ENCODE measurements at places on chromosomes 7 and 10. TPM values are rescaled to one million over a fixed set of nuclear protein-coding genes. Genes with fewer than 3 reads are reported as not detected.

The DOCK4 gene
- 3.5 TPM for total RNA-seq

The STOX1 gene
- total RNA-seq: 0.68 TPM

The TSPAN13 gene
- 57.1 TPM for total RNA-seq

The PNLIPRP2 gene
- not detected for total RNA-seq

The ZNF467 gene
- total RNA-seq: 1.4 TPM

The GALNT17 gene
- total RNA-seq: not detected

The MBL2 gene
- total RNA-seq: 0.17 TPM

The FANK1 gene
- total RNA-seq: 6.8 TPM

The KIAA1217 gene
- total RNA-seq: 1.3 TPM

The UBE2H gene
- 84.8 TPM for total RNA-seq

The ZNF786 gene
- total RNA-seq: 11.6 TPM

The PAPSS2 gene
- total RNA-seq: 77.9 TPM

The NDUFB8 gene
- 132 TPM for total RNA-seq

The GJD4 gene
- not detected for total RNA-seq

The PRPS1L1 gene
- not detected for total RNA-seq

The RBP3 gene
- not detected for total RNA-seq

The DPYSL4 gene
- not detected for total RNA-seq

The HMX3 gene
- total RNA-seq: not detected

The CNOT4 gene
- 2.0 TPM for total RNA-seq

The IKZF1 gene
- total RNA-seq: not detected

The ZMIZ2 gene
- total RNA-seq: 4.6 TPM

GRCh38 chr7:135313971-135314370 lies 80.3 kb downstream of the STRA8 start:
- no peak for DNase-seq

DNA sequence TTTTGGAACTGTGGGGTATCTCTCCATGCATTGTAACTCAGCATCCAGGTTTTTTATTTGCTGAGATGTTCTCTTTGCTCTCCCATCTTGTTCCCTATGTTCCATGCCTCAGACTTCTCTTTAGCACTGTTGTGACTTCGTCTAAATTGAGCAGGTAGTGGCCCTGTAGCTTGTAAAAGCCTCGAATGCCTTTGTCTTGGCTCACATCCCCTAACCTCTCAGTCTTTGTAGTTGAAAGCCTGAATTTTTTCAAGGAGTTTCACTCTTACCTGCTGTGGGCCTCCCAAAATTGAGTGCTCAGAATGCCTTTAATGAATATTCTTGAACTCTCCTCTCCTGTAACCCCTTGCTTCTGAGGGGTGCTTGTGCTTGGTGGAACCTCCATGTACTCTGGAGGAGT lies 1137.3 kb downstream of the REEP3 start:
- DNase-seq: no peak

DNA sequence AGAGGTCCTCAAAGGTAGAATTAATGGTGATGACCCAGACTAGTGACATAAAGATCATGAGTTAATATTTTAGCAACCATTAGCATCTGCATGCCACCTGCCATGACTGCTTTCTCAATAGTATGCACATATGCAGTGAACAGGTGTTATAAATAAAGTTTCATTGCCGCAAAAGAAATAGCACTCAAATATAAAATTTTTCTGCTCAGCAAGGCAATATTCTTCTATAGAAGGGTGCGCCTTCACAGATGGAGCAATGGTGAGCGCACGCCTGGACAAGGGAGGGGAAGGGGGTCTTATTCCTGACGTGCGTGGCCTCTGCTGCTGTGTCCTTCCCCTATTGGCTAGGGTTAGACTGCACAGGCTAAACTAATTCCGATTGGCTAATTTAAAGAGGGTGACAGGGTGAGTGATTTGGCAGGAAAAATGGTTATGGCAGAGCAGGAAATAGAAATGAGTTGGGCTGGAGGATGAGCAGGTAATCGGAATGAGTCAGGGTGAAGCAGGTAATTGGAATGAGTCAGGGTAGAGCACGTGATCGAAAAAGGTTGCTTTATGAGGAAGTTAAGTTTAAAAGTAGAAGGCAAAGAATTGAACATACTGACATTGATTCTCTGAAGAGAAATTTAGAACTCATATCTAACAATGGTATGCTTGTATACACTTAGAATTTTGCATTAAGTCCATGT lies 24.7 kb upstream of the TRIM24 start:
- no peak for DNase-seq

- DNase-seq: no peak
Measured at GRCh38 chr7:143352531-143353002, 9.9 kb downstream of the FAM131B start.

- no peak for DNase-seq
Measured at GRCh38 chr7:128374041-128374440, 12.6 kb upstream of the PRRT4 start.

DNA sequence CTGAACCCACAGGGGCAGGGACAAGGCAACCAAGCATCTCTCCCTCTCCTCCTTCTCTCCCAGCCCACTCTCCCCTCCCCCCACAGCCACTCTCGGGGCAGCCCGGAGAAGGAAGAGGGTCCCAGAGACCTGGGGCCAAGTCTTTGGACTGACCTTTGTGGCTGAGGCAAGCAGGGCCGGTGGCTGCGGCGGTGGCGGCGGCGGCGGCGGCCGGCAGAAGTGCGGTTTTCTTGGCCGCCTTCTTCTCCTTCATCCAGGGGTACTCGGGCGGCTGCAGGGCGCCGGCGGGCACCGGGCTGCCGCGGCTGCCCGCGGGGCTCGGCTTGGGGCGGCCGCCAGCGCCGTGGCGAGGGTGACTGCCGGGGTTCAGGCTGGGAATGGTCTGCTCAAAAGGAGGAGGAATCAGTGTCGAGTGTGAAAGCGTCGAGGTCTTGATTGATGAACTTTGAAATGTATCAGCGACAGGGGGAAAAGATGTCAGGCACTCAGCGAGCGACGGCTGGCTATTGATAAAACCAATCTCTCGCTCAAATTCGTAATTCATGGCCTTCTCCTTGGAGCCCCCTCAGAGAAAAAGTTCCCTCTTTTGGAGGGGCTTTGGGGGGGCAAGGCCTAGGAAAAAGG lies 414 bp downstream of the HOXA2 start:
- DNase-seq: no peak

- peak; percentile 53 for DNase-seq
Measured at GRCh38 chr7:135930565-135931461, 46.3 kb downstream of the MTPN start.

GRCh38 chr10:70364772-70365091 lies 17.7 kb downstream of the LRRC20 start:
- no peak for DNase-seq

DNA sequence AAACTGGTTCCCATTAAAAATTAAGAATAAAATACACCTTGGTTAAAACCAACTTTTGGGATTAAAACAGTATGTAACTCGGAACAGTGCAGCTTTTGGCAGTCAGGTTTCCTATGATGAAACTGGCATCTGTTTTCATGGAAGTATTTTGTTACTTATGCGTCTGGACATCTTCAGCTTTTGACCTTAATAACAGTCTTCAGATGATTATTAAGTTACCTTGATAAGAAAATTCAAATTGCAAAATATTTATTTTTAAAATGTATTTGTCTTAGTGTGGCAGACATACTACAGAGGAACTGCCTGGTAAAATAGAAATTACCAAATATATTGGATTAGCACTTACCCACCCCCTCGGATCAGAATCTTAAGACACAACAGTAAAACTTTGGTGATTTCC lies 100.0 kb downstream of the ITGB8 start:
- no peak for DNase-seq

DNA sequence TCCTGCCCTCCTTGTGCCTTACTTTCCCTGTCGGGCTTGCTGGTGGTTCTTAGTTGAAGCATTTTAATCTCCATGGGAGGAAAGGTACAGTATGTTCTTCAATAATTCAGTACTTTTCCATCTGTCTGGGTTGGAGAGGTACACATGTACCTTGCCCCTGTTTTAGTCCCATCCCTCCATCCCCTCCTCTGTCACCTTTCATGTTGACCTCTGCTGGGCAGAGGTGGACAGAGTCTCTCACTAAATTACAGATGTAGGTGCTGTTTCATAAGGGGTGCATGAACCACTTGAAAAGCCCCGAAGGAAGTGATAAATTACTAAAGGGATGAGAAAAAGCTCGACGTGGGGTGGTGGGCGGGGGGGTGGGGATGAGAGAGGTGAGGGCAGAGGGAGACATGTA lies 5.4 kb downstream of the AGFG2 start:
- no peak for DNase-seq

GRCh38 chr10:11411926-11412545 lies 199.4 kb downstream of the USP6NL start:
- no peak for DNase-seq

- DNase-seq: no peak
Measured at GRCh38 chr7:88693131-88693530, 66.4 kb upstream of the ZNF804B start.

GRCh38 chr7:17996442-17997223 lies 31.0 kb downstream of the PRPS1L1 start:
- no peak for DNase-seq

DNA sequence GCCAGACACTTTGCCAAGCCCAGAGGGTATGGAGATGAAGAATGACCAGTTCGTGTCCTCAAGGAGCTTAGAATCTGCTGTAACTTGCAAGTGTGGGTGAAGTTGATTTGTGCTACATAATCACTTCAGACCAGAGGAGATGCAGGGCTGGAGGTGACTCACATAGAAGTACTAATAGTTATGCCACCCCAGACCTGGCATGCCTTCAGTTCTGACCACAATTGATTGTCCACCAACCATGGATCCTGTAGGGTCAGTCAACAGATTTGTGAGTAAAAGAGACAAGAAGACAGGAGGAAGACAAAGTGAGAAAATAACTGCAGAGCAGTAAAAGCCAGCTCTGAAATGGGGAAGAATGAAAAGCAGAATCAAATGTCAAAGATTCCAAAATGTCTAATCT lies 51.2 kb upstream of the BMPER start:
- DNase-seq: no peak

GRCh38 chr7:24576171-24577025 lies 3.1 kb downstream of the PALS2 start:
- DNase-seq: peak; percentile 71

DNA sequence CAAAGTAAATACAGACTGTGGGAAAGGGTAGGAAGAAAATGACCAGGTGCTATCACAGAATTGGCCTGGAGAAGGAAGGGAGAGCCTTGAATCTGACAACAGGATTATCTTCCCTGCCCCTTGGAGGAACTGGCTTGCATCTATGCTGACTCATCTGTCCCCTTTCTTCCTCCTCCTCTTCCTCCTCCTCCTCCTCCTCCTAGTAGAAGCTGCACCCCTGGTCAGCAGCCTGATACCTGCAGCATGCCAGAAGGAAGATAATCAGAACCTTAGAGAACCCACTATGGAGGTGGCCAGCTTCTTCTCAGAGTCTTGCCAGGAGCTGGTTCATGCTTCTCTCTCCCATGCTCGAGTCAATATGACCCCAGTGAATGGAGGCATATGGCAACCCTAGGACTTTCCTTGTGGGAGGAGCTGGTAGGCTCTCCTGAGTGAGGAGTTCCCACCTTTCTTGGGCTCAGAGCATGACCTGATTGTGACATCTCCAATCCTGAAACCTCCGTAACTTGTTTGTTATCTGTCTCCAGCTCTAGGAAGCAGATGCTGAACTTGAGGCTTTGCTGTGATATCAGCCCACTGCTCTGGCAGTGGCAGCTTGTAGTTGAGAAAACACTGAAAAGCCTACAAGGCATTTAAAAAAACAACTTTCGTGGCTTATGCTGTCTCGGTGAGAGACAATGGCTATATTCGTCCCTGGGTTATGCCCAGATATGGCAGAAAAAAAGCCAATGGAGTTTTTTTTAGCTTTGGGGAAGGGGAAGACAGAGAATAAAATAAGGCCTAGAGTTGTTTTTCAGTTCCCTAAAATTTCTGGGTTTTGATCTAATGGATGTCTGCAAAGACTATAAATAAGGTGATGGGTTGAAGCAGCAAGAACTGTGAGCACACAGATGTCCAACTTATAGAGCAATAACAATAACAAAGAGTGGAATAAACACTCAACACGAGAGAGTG lies 60.6 kb downstream of the CDHR3 start:
- no peak for DNase-seq

DNA sequence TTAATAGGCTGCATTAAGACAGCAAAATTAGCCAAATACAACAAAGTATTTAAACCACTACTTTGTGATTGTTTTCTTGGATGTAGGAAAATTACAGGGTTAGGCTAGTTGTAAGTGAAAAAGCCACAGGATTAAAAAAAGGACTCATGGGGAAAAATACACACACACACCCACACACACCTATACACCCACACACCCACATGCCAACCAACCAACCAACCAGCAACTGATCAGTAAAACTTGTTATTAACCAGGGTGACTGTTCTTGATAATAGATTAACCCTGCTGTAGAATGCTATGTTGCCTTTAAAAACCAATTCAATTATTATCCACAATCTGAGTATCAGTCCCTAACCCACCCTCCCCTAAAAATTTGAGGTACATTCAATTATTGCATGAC lies 49.0 kb downstream of the MTPN start:
- DNase-seq: no peak

DNA sequence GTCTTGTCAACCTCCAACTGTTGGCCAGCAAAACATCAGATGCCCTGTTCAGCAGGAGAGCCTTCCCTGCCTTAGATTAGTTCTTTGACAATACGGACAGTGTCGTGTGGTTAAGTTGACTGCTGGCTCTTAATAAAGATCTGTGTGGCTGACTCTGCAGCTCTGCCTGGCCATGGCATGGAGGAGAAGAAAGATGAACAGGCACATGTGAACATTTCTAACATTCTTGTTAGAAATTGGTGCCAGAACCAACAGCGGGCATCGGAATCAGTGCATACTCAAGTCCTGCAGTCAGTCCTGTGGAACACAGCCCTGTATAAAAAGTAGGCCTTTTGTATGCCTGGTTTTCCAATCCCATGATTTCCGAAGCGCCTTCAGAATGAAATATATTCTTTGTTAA lies 455.6 kb downstream of the POM121L12 start:
- DNase-seq: no peak

DNA sequence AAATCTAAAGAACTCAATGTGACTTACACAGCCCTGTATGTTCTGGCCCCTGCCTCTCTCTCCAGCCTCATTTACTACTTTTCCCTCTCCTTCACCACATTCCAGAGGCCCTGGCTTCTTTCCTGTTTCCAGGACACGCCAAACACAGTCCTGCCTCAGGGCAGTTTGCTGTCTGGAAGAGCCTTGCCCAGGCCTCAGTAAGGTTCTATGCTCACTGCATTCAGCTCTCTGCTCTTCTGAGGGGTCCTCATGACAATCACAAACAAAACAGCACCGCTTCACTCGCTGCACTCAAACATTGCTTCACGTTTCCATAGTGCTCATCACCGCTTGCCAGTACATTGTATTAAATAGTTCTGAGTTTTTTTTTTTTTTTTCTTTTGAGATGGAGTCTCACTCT lies 35.1 kb upstream of the GARS1 start:
- DNase-seq: no peak

All from Caki2 (cell line).